ENCODE measurements at places on chromosomes 4 and X. TPM values are rescaled to one million over a fixed set of nuclear protein-coding genes. Genes with fewer than 3 reads are reported as not detected.
A peak's percentile ranks its signal among the peaks of the same experiment; 100 is the strongest.

The DOCK11 gene
- total RNA-seq = 77.8 TPM

The GPR50 gene
- total RNA-seq = not detected

DNA sequence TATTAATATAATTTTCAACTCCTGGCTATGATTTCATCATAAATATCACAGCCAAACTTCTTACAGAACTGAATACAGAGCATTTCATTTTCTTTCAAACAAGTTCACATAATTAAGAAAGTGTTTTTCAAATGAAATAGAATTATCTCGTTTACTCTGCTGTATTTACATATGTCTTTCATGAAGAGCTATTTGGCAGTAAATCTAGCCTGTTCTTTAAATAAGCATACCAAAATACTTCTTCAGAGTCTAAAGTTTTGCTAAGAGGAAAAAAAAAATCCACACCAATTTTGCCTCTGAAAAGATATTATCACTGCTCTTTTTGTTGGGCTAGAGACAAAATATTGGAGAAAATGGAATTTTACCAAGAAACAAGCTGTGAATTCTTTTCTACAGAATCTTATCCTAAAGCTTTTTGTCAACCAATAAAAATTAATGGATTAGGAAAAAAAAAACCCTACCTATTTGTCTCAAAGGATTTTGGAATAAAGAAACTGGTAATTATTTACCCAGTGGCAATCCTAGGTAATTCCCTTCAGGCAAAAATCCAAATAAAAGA lies 287.9 kb upstream of the NR3C2 start:
- no peak for DNase-seq

- DNase-seq = no peak
Observed at GRCh38 chrX:38326086-38326485, 1.2 kb downstream of the RPGR start.

The ARHGAP10 gene
- total RNA-seq = 9.4 TPM

- no peak for DNase-seq
Observed at GRCh38 chrX:252957-253291, 28.3 kb upstream of the PLCXD1 start.

- no peak for DNase-seq
Observed at GRCh38 chr4:21749924-21750323, 198.6 kb downstream of the KCNIP4 start.

The ASB11 gene
- not detected for total RNA-seq

The SORCS2 gene
- total RNA-seq = not detected

DNA sequence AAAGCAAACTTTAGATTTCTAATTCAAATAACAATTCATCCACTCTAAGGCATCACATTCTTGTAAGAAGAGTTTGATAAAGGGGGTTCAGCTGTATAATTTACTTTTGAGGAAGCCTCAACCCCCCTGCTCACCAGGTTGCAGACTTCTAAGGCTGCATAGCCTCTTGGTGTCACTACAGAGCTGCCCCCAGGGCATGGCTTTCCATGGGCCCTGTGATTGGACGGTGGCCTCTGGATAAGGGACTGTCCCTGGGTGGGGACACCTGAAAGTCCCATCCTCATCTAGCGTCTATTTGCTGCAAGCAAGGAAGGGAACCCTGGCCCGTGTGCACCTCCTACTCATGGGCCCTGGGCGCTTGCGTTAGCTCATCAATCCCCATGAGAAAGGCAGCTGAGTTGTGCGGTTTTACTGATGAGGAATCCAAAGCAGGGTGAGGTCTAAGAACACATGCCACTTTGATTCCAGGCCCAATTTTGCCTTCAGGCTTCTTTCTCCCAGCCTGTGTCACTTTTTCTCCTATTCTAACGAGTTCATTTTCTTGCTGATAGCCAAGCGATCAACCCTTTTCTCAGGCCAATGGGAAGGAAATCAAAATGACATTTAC lies 51.8 kb downstream of the SCML1 start:
- no peak for DNase-seq

- DNase-seq = peak; percentile 59
Observed at GRCh38 chr4:16794816-16795445, 103.5 kb downstream of the LDB2 start.

DNA sequence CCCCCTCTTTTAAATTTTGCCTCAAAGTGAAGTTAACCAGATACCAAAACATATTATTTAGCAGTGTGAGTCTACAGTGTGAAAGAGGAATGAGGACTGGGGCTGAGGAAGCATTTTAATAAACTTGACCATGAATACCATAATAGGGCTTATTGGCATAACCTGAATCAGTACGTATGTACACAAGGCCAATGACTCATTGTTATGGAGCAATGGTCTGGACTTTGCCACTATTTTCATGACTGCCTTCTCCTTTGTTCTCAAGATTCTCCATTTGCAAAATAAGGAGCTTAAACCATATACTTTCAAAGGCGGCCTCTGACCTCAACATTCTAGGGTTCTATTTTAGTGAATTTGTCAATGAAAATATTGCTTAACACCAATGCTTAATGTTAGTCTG lies 102.8 kb upstream of the OR13H1 start:
- no peak for DNase-seq

GRCh38 chrX:151359931-151360871 lies 36.8 kb upstream of the VMA21 start:
- peak; percentile 24 for DNase-seq

The HEPH gene
- total RNA-seq = not detected

The CTAG1B gene
- not detected for total RNA-seq

The NPY2R gene
- total RNA-seq = not detected

- no peak for DNase-seq
Observed at GRCh38 chrX:13140007-13140406, 95.6 kb upstream of the FAM9C start.

GRCh38 chrX:150360331-150360730 lies 2.8 kb upstream of the MAMLD1 start:
- no peak for DNase-seq

The TEC gene
- 1.1 TPM for total RNA-seq

DNA sequence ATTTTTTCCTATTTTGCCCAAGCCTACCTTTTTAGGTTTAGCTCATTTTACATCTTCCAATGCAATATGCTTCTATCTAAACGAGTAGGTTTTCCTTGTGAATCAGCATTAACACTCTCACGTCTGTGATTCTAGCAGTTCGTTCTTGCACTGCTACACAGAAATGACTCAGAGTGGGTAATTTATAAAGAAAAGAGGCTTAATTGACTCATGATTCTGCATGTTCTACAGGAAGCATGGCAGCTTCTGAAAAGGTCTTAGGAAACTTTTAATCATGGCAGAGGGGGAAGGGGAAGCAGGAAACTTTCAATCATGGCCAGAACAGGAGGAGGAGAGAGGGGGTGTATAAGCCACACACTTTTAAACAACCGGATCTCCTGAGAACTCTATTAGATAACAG lies 44.9 kb downstream of the SPANXN1 start:
- DNase-seq = no peak

DNA sequence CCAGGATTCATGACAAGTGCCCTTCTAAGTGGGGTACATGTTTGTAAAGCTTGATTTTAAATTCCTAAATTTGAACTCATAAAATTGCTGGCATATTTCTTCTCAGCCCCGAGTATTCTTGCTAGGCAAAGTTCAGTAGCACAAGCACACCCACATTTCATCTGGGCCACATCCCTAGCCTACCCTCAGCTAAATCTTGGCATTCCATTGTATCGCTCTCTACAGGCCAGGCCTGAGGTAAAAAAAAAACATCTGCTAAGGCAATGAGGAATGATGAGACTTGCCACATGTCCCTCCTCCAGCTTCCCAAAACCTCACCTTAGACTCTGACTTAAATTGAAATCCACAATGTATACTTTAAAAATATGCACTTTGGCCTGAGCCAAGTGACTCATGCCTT lies 51.4 kb upstream of the VCX3B start:
- no peak for DNase-seq

DNA sequence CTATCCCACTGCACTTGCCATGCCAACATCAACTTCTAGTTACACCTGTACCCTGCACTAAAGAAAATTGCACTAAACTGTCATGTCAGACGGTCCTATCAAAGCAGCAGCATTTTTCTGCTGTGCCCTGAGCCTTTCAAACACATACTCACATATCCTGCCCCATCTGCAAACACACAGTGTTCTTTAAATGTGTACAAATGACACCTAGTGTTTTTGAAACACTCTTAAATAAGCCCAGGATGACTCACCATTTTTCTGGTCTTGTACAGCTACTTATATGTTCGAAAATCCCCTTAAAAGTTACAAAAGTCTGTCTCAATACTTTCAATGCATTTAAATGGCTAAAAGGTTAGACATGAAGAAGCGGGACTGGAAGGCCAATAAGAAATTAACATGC lies 346.7 kb upstream of the PPARGC1A start:
- no peak for DNase-seq

Data from activated CD4-positive, alpha-beta T cell treated with anti-CD3 and anti-CD28 coated beads, Interleukin-2, amount 10 ng/mL, durations not matched to agents 7 days and 5 days (primary cell).